ENCODE measurements at places on chromosomes 16 and 17. TPM values are rescaled to one million over a fixed set of nuclear protein-coding genes. Genes with fewer than 3 reads are reported as not detected.

DNA sequence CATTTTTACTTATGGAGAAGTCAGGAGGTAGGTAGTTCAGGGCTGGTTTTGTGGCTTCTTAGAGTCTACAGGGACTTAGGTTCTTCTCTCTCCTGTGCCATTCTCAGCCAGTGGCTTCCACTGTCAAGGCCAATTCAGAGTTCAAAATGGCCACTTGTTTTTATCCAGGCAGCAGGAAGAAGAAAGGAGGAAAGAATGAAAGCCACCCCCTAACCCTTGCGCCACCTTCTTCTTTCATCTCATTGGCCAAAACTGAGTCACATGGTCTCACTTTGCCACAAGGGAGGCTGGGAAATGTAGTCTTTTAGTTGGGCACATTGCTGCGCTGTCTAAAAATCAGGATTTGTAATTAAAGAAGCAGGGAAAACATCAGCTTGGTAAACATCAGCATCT lies 60.8 kb upstream of the MED9 start:
- H3K27ac ChIP-seq = peak overlapping the region; percentile 82
- H3K27me3 ChIP-seq = no peaks in the 10 kb centered on the region
- no peak overlapping the region for H3K4me3 ChIP-seq
- no peaks in the 10 kb centered on the region for H3K36me3 ChIP-seq

DNA sequence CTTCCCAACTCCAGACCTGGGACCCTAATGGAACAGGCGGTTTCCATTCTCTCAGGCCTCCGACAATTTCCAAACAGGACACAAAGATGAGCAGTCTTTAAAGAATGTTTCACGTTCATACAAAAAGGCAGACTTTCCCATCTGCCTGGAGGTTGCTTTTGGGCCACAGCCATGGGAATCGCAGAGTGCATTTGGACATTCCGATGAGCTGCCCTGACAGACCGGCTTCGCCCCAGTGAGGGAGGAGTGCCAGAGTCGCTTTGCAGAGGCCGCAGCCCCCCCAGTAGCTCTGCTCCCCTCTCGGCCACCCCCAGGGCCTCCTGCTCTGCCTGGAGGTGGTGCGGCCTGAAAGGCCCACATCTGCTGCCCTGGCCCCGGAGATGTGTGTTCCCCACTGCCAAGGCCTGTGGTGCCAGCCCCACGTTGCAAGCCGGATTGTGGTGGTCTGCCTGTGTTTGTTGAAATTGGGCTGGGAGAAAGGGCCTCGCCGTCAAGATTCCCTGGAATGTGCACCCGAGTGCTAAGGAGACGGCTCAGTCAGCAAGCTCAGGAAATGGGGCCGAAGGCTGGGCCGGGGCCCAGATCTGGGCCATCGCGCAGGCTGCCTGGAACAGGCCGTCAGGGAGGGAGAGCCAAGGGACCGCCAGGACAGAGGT lies 89.8 kb downstream of the C16orf95 start:
- peaks cover 10% of the 10 kb centered on the region for H3K4me1 ChIP-seq
- no peaks in the 10 kb centered on the region for H3K36me3 ChIP-seq
- no peaks in the 10 kb centered on the region for H3K27me3 ChIP-seq
- no peak for DNase-seq

DNA sequence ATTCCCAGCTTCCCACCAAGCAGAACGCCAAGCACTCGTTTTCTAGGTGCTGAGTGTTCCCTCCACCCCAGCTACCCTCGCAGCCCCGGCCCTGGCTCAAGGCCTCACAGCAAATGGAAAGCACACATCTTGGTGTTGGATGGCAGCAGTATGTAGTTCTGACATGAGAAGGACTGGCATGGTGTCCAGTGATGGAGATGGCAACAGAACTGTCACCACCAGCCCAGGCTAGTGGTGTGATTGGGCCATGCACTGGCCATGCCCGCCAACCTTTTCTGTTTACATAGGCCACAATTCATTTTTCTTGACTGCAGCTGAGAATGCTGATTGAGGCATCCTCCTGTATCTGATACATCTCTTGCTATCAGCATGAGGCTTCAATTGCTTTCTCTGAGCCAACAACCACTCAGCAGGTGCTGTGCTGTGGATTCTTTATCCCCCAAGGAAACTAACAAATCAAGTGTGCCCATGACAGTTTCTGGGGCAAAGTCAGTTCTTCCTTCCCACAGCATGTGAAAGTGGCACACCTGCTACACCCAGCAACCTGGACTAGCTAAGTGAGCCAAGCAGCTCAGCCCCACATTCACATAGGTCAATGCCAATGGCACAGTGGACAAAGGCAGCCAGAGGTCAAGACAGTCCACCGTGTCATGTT lies 3.8 kb downstream of the SLC12A4 start:
- no peaks in the 10 kb centered on the region for H3K27me3 ChIP-seq
- H3K27ac ChIP-seq = no peak overlapping the region
- H3K36me3 ChIP-seq = peaks cover 28% of the 10 kb centered on the region
- DNase-seq = no peak

DNA sequence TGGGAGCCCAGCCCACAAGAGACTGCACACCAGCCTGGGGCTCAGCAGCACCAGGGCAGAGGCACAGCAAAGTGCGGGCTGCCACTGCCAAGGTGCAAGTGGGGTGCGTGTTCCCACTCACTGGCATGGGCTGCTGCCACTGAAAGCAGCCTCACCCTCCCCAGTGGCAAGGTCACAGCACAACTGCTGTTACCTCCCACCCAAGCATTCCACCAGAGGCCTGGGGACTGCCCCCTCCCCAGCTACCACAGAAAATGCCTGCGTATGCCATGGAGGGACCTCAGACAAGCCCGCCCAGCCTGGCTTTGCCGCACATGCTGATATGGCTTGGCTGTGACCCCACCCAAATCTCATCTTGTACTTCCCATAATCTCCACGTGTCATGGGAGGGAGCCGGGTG lies 33.1 kb downstream of the MEAK7 start:
- no peaks in the 10 kb centered on the region for H3K27me3 ChIP-seq
- no peak overlapping the region for H3K4me3 ChIP-seq
- H3K4me1 ChIP-seq = peaks cover 10% of the 10 kb centered on the region
- DNase-seq = no peak
- no peak overlapping the region for H3K27ac ChIP-seq

NKD1 gene
- 70.4 TPM for total RNA-seq

ABCA8 gene
- not detected for total RNA-seq

DNA sequence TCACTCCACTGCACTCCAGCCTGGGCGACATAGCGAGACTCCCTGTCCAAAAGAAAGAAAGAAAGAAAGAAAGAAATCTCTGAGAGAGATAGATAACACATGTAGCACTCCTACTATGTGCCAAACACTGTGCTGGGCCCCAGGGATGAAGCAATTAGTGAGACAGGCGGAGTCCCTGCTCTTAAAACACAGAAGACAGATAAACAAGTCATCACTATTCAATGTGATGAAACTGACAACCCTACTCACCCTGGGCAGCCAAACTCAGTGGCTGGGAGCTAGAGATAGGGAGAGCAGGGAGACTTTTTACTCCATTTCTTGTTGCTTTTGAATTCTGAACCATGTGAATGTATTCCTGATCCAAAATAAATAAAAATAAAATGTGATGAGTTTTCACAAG lies 35.2 kb upstream of the GOSR2 start:
- peaks cover 1% of the 10 kb centered on the region for H3K27me3 ChIP-seq
- H3K27ac ChIP-seq = no peak overlapping the region
- H3K4me3 ChIP-seq = no peak overlapping the region

RAB26 gene
- total RNA-seq = 0.86 TPM

DNA sequence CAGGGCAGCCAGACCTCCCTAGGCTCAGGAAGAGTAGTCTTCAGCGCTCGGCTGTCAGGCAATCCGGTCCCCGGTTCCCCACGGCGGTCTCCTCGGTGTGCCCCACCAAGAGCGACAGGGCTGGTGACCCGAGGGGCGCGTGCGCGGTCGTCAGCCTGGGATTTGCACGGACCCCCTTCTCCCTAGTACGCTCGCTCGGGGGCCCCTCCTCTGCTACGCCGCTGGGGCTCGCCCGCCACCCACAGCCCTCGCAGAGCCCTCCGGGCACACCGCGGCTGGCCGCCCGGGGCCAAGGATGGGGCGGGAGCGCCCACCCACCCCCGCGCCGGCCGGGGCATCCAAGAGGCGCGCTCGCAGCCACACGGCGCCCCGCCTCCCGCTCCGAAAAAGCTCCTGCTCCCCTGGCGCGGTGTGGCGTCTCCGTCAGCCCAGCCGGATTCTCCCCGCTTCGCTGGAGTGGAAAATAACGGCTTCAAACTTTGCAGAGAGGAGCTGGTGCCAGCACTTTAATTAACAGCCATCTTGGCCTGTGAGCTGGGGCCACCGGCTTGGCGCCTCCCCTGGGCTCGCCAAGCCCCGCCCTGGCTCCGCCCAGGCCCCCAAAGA lies 2.1 kb upstream of the C1QL1 start:
- no peak for DNase-seq
- H3K27ac ChIP-seq = no peak overlapping the region
- peak overlapping the region; percentile 49 for H3K4me3 ChIP-seq
- no peaks in the 10 kb centered on the region for H3K36me3 ChIP-seq
- H3K4me1 ChIP-seq = peaks cover 36% of the 10 kb centered on the region
- H3K27me3 ChIP-seq = peaks cover 72% of the 10 kb centered on the region

ATP1B2 gene
- not detected for total RNA-seq

COPZ2 gene
- total RNA-seq = 1.5 TPM

FZD2 gene
- total RNA-seq = not detected

IFI35 gene
- total RNA-seq = 38.1 TPM

TTYH2 gene
- 0.32 TPM for total RNA-seq

- H3K4me3 ChIP-seq = no peak overlapping the region
- H3K27me3 ChIP-seq = peaks cover 13% of the 10 kb centered on the region
- no peaks in the 10 kb centered on the region for H3K36me3 ChIP-seq
- H3K4me1 ChIP-seq = peaks cover 10% of the 10 kb centered on the region
- no peak overlapping the region for H3K27ac ChIP-seq
- DNase-seq = no peak
These were observed 42.3 kb downstream of the RNF112 start for GRCh38 chr17:19453296-19453695.
